ENCODE measurements at places on chromosomes 5 and 9. TPM values are rescaled to one million over a fixed set of nuclear protein-coding genes. Genes with fewer than 3 reads are reported as not detected.

The ABCA2 gene
- 1.2 TPM for total RNA-seq

The IRX2 gene
- total RNA-seq: 18.2 TPM

The ACOT12 gene
- not detected for total RNA-seq

The EPB41L4B gene
- total RNA-seq: 6.5 TPM

The GABBR2 gene
- not detected for total RNA-seq

All from foreskin keratinocyte (primary cell).